ENCODE measurements at places on chromosomes 4 and X.

- no peak for DNase-seq
Measured at GRCh38 chr4:109989618-109990017, 76.9 kb downstream of the EGF start.

DNA sequence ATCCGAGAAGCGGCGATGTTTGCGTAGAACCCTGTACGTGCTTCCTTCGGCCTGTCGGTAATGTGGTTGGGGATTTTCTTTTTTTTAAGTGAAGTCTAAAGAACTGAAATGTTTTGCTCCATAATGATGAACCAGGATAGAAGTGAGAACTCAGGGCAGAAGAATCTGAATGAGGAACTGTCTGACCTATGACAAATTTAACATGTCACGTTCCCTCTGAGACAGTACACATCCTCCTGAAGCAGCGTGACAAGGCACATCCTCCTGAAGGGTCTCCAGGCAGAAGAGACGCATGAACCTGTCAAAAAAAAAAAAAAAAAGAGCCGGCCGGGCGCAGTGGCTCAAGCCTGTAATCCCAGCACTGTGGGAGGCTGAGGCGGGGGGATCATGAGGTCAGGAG, 6.2 kb downstream of the CSF2RA start:
- peak; percentile 76 for DNase-seq

DNA sequence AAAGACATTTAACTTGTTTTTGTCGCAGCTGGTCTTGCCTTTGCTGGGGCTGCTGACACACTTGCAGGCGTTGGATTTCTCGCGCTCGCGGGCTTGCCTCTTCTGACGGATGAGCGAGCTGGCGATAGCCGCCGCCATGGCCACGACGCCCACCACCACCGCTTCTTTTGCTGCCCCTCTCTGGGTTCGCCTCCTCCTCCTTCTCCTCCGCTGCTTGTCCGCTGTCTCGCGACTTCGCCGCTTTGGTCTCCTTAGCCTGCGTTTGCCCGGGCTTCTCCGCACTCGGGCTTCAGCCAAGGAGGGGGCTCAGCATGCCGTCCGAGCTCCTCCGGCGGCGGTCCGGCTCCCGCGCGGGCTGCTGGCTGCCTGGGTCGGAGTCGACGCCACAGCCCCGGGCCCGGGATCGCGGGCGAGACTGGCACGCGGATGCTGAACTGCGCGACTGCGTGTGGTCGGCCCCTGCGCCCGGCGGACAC, 613 bp downstream of the FGF13 start:
- DNase-seq = no peak

GRCh38 chrX:20594985-20595384, 328.3 kb upstream of the RPS6KA3 start:
- DNase-seq = no peak

DNA sequence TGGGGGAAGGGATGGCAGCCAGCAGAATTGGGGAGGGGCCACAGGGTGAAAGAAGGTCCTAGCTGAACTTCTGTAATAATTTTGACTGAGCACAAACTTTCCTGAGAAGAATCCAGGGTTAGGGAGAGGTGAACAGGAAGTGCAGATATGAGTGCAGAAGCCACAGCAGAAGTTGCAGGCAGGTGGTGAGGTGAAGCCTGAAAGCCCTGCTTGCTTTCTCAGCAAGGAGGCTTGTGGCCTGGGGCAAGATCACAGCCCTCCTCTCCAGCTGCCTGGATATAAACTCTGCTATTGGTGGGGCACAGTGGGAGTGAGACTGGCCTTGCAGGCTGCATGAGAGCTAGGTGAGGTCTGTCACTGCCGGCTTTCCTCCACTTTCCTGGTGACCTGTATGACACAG, 44.1 kb upstream of the UPRT start:
- no peak for DNase-seq

DNA sequence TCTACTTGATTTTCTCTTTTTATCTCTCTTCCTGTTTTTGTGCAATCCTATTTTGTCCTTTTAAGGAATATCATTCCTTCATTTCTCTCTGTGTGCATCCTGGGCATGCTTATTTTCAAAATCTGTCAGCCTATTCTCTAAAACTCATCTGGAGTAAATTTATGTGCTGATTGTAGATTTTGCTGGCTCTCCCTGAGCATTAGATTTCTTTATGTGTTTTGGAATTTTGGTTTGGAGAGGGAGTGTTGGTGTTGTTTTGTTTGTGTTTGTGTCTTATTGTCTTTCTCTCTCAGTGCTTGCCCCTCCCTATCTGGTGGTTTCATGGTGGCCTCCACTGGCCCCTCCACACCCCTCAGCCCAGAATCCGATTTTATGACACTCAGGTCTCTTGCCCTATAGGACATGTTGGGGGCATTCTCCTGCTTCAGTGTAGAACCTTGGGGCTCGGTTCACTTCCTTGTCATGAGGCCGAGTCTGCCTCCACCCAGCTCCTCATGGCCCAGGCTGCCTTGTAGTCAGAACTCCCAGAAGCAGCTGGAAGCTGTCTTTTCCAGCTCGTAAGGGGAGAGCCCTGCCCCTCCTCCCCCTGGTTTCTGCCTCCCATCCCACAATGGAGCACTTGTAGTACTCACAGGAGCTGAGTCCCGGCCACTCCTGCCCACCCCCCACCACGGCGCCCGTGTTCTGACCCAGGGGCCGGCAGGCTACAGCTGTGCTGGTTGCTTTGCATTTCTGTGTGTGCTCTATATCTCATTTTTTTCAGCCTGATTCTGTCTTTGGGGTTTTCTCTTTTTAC, 24.5 kb upstream of the PJA1 start:
- no peak for DNase-seq
